Muscle of leg (tissue), 16 donors: ENCODE measurements at places on chromosomes 5 and 9. TPM values are rescaled to one million over a fixed set of nuclear protein-coding genes. Genes with fewer than 3 reads are reported as not detected.

- H3K4me3 ChIP-seq = no peak overlapping the region
- H3K4me1 ChIP-seq = peaks cover 16% of the 10 kb centered on the region
- no peaks in the 10 kb centered on the region for H3K36me3 ChIP-seq
- DNase-seq = no peak
- H3K27ac ChIP-seq = no peak overlapping the region
Observed at GRCh38 chr9:113495526-113495925, 32.0 kb downstream of the RGS3 start.

PFN3 gene
- not detected for polyA plus RNA-seq

GRCh38 chr9:22033012-22033630 is 24.0 kb upstream of the CDKN2B start:
- no peak for DNase-seq
- H3K4me3 ChIP-seq = no peak overlapping the region
- no peaks in the 10 kb centered on the region for H3K27me3 ChIP-seq
- H3K4me1 ChIP-seq = no peaks in the 10 kb centered on the region

PRLR gene
- 0.25 TPM for polyA plus RNA-seq

KCNV2 gene
- polyA plus RNA-seq = 0.08 TPM

GRCh38 chr5:95238560-95239325 is 46.2 kb downstream of the MCTP1 start:
- no peaks in the 10 kb centered on the region for H3K27me3 ChIP-seq
- no peaks in the 10 kb centered on the region for H3K4me1 ChIP-seq
- no peak overlapping the region for H3K27ac ChIP-seq
- no peaks in the 10 kb centered on the region for H3K36me3 ChIP-seq
- peak; percentile 65 for DNase-seq

PTPN3 gene
- 2.2 TPM for polyA plus RNA-seq

DNA sequence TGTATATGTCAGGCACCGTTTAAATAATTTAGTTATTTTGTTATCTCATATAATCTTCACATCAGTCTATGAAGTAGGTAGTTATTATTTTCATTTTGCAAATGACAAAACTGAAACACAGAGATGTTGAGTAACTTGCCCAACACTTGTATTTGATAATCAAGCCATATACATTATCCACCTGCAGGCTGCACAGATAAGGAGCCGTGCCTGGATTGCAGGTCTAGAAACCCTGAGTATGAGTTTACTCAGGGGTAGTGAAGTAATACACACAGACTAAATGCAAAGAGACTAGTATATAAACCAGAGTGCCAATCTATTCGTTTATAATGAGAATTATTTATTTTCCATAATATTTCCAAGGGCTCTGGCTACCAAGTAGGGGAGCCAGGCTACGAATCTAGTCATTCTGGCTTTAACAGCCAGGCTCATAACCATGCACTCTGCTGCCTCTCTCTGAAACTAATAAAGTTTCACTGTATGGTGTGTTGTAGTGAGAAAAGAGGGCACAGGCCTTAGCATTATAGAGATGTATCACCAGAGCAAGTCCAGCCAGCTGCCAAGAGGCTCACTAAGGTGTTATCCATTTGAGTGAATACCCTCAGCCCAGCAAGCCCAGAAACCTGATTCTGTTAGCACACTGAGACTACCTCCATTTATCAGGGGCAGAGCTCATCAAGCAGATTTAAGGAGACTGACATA is 4.5 kb downstream of the HEMGN start:
- no peak for DNase-seq
- H3K27ac ChIP-seq = no peak overlapping the region
- H3K4me1 ChIP-seq = no peaks in the 10 kb centered on the region
- no peak overlapping the region for H3K4me3 ChIP-seq
- H3K27me3 ChIP-seq = peaks cover 18% of the 10 kb centered on the region
- H3K36me3 ChIP-seq = no peaks in the 10 kb centered on the region

- no peaks in the 10 kb centered on the region for H3K27me3 ChIP-seq
- H3K36me3 ChIP-seq = no peaks in the 10 kb centered on the region
- H3K4me1 ChIP-seq = no peaks in the 10 kb centered on the region
- no peak for DNase-seq
Observed at GRCh38 chr9:111052791-111053190, 14.5 kb upstream of the LPAR1 start.

- no peaks in the 10 kb centered on the region for H3K36me3 ChIP-seq
- H3K27me3 ChIP-seq = peaks cover 24% of the 10 kb centered on the region
Observed at GRCh38 chr9:89605465-89606048, 745 bp downstream of the GADD45G start.

GRCh38 chr9:69502671-69503301 is 169.4 kb downstream of the APBA1 start:
- no peak overlapping the region for H3K27ac ChIP-seq
- peaks cover 3% of the 10 kb centered on the region for H3K4me1 ChIP-seq
- DNase-seq = no peak
- H3K4me3 ChIP-seq = no peak overlapping the region
- no peaks in the 10 kb centered on the region for H3K36me3 ChIP-seq

DNA sequence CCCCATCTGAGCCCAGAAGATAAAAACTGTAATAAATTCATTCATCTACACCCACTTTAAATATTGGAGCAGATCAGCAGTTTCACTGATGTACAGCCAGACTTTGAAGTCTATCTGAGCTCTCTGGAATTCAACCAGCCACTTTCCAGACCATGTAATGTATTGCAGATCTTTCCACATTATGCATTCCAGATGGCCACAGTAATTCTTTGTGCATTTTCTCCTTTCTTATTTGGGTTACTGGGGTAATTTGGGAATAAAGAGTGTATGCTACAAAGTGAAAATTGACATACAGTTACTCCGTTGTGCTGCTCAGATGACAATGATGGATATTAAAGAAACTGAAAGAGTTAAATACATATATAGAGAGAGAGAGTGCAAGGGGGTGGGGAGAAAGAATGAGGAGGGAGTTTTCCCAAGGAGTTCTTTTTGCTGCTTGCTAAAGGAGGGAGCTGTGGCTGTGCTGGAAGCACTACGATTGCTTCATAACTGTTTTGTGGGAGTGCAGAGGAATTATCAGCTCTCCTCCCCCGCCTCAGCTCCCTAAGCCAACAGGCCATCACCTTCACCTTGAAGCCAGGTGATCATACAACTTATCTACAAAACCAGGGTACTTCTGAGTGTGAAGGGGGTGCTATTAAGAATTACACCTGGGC is 152.8 kb downstream of the GAS1 start:
- no peaks in the 10 kb centered on the region for H3K36me3 ChIP-seq
- H3K27ac ChIP-seq = peak overlapping the region; percentile 92
- peak overlapping the region; percentile 28 for H3K4me3 ChIP-seq
- peak; percentile 98 for DNase-seq

- no peak overlapping the region for H3K4me3 ChIP-seq
- peaks cover 8% of the 10 kb centered on the region for H3K27me3 ChIP-seq
- no peak overlapping the region for H3K27ac ChIP-seq
- no peaks in the 10 kb centered on the region for H3K36me3 ChIP-seq
Observed at GRCh38 chr9:136970361-136970760, 6.9 kb upstream of the PTGDS start.

MYOZ3 gene
- 8.9 TPM for polyA plus RNA-seq

DIPK1B gene
- 24.6 TPM for polyA plus RNA-seq

- no peak for DNase-seq
- H3K27ac ChIP-seq = no peak overlapping the region
- H3K36me3 ChIP-seq = no peaks in the 10 kb centered on the region
- H3K27me3 ChIP-seq = no peaks in the 10 kb centered on the region
- no peaks in the 10 kb centered on the region for H3K4me1 ChIP-seq
Observed at GRCh38 chr9:118336250-118336942, 632.2 kb downstream of the TLR4 start.

DNA sequence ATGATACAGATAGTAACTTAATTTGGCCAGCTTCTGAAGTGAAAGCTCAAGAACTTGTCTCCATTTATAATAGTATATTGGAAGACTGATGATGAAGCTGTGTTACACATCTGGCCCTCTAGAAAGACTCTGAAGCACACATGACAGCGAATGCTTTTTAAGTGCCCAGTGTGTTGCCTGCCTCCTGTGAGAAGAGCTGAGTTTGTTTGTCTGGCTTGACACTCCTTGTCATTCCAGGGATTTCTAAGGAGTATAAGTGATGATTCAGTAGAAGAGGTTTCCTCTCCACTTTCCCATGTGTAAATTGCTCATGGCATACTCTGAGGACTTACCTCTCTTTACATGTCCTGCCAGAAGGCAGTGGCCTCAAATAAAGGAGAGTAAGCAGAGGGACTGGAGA is 30.4 kb upstream of the LRRTM2 start:
- DNase-seq = no peak
- peaks cover 53% of the 10 kb centered on the region for H3K36me3 ChIP-seq
- H3K27me3 ChIP-seq = no peaks in the 10 kb centered on the region
- H3K27ac ChIP-seq = no peak overlapping the region
- no peaks in the 10 kb centered on the region for H3K4me1 ChIP-seq
- H3K4me3 ChIP-seq = no peak overlapping the region

- H3K27me3 ChIP-seq = no peaks in the 10 kb centered on the region
- peaks cover 15% of the 10 kb centered on the region for H3K36me3 ChIP-seq
- no peak overlapping the region for H3K4me3 ChIP-seq
- no peak for DNase-seq
- no peak overlapping the region for H3K27ac ChIP-seq
- no peaks in the 10 kb centered on the region for H3K4me1 ChIP-seq
Observed at GRCh38 chr5:113020461-113021273, 44.1 kb downstream of the DCP2 start.

NCS1 gene
- polyA plus RNA-seq = 50.2 TPM

GRCh38 chr9:89658401-89658800 is 53.6 kb downstream of the GADD45G start:
- no peak overlapping the region for H3K4me3 ChIP-seq
- no peak overlapping the region for H3K27ac ChIP-seq
- H3K36me3 ChIP-seq = no peaks in the 10 kb centered on the region
- no peak for DNase-seq
- H3K4me1 ChIP-seq = peaks cover 45% of the 10 kb centered on the region

HOMER1 gene
- 18.6 TPM for polyA plus RNA-seq

DNA sequence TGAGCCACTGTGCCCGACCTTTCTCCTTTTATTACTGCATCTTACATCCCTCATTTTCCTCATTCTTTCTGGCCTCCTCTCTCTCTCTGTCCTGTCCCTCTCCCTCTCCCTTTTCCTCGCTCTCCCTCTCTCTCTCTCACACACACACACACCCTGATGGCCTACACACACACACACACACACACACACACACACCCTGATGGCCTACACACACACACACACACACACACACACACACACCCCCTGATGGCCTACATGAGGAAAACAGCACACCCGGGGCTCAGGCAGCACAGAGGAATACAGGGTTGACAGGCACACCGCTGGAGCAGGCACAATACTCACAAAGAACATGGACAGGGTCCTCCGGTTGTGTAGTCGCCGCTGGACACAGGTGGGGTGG is 3.8 kb upstream of the FCHSD1 start:
- H3K27ac ChIP-seq = no peak overlapping the region
- no peak for DNase-seq
- peaks cover 20% of the 10 kb centered on the region for H3K36me3 ChIP-seq
- peaks cover 10% of the 10 kb centered on the region for H3K4me1 ChIP-seq

- no peaks in the 10 kb centered on the region for H3K36me3 ChIP-seq
- H3K27ac ChIP-seq = no peak overlapping the region
- no peak for DNase-seq
- no peaks in the 10 kb centered on the region for H3K27me3 ChIP-seq
- no peaks in the 10 kb centered on the region for H3K4me1 ChIP-seq
Observed at GRCh38 chr9:6237267-6237666, 21.7 kb downstream of the IL33 start.

- no peak overlapping the region for H3K27ac ChIP-seq
- no peaks in the 10 kb centered on the region for H3K36me3 ChIP-seq
- DNase-seq = no peak
- H3K4me1 ChIP-seq = no peaks in the 10 kb centered on the region
- H3K27me3 ChIP-seq = no peaks in the 10 kb centered on the region
Observed at GRCh38 chr9:109537288-109537687, 39.2 kb upstream of the PTPN3 start.

SPAG8 gene
- polyA plus RNA-seq = 2.7 TPM

GRCh38 chr9:112002131-112002846 is 105.7 kb downstream of the UGCG start:
- H3K4me1 ChIP-seq = peaks cover 6% of the 10 kb centered on the region
- H3K27me3 ChIP-seq = no peaks in the 10 kb centered on the region
- DNase-seq = no peak
- no peak overlapping the region for H3K27ac ChIP-seq
- H3K4me3 ChIP-seq = no peak overlapping the region

OLFM1 gene
- polyA plus RNA-seq = 7.4 TPM

- no peak overlapping the region for H3K27ac ChIP-seq
- H3K4me3 ChIP-seq = no peak overlapping the region
- peak; percentile 15 for DNase-seq
- no peaks in the 10 kb centered on the region for H3K36me3 ChIP-seq
- H3K27me3 ChIP-seq = no peaks in the 10 kb centered on the region
Observed at GRCh38 chr5:154945695-154946301, 4.9 kb downstream of the MRPL22 start.

EGFL7 gene
- 59.5 TPM for polyA plus RNA-seq

DNA sequence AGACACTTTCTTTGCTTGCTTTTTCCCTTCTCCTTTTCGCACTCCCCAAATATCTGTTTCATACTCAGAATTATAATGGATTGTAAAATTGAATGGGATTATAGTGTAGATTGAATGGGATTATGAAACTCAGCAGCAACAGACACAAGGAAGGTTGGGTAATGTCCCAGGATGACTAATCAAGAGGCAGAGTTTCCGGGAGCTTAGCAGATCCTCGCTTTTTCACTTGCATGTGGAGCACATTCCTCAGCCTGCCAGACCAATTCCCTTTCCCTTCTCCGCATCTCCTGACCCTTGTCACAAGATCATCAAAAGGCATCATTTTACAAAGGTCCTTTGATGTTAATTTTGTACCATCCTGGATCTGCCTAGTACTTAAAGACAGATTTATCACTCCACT is 55.1 kb upstream of the SLC1A1 start:
- no peaks in the 10 kb centered on the region for H3K4me1 ChIP-seq
- H3K36me3 ChIP-seq = no peaks in the 10 kb centered on the region
- H3K4me3 ChIP-seq = no peak overlapping the region

- peak; percentile 87 for DNase-seq
- H3K4me1 ChIP-seq = peaks cover 61% of the 10 kb centered on the region
- H3K27ac ChIP-seq = peak overlapping the region; percentile 88
- H3K4me3 ChIP-seq = no peak overlapping the region
Observed at GRCh38 chr9:131253891-131254491, 22.3 kb downstream of the FAM78A start.

ALDH1A1 gene
- polyA plus RNA-seq = 22.8 TPM

GRCh38 chr9:5790923-5791322 is 42.0 kb downstream of the ERMP1 start:
- H3K4me1 ChIP-seq = no peaks in the 10 kb centered on the region
- peaks cover 6% of the 10 kb centered on the region for H3K36me3 ChIP-seq
- H3K27ac ChIP-seq = no peak overlapping the region
- H3K4me3 ChIP-seq = no peak overlapping the region

ARL10 gene
- 10.0 TPM for polyA plus RNA-seq

- H3K27me3 ChIP-seq = no peaks in the 10 kb centered on the region
- H3K4me3 ChIP-seq = no peak overlapping the region
- H3K4me1 ChIP-seq = peaks cover 4% of the 10 kb centered on the region
- H3K36me3 ChIP-seq = no peaks in the 10 kb centered on the region
Observed at GRCh38 chr5:89282554-89283510, 399.8 kb upstream of the MEF2C start.

QRFP gene
- polyA plus RNA-seq = 0.48 TPM

UNC13B gene
- polyA plus RNA-seq = 15.5 TPM

DNA sequence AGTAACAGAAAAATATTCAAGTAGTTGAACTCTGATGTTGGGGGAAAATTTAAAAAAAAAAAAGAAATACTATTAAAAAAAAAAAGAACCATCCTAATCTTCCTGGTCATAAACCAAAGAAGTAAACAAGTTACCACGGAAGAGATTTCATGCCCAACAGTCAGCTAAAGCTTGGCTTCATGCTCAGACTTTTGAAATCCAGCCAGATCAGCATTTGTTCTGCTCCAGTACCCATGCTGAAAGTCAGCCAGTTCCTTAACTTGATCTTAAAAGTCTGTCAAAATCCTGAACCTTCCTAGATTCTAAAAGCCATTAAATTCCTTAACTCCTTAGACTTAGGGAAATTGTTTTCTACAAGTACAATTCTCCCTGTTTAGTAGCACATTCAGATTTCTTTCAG is 908.7 kb upstream of the CDH9 start:
- no peaks in the 10 kb centered on the region for H3K4me1 ChIP-seq
- H3K27ac ChIP-seq = no peak overlapping the region
- H3K36me3 ChIP-seq = no peaks in the 10 kb centered on the region
